Small intestine (tissue), 16 donors: ENCODE measurements at places on chromosomes 2 and 18.

- DNase-seq, result no peak
These were observed 150.6 kb upstream of the DOCK10 start for GRCh38 chr2:225192869-225193268.

GRCh38 chr2:38509314-38509946 lies 93.3 kb downstream of the HNRNPLL start:
- DNase-seq, result no peak

DNA sequence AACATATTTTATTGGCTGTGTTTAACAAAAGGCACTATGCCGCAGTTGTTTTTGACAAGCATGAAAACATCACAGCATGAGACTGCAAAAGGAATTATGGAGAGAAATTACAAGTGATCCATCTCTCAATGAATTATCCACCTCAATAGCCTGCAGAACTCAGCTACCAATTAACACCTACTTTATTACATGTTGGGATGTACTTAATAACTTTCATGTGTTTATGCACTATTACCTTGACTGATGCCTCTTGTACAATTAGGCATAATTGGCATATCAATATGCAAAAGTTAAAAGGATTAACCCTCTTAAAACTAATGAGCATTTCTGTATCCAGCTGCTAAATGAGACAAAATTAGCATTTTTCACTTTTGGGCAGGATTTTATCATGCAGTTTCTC lies 27.8 kb downstream of the ARHGAP15 start:
- DNase-seq, result no peak

GRCh38 chr18:31590570-31590969 lies 1.1 kb upstream of the TTR start:
- DNase-seq, result no peak

DNA sequence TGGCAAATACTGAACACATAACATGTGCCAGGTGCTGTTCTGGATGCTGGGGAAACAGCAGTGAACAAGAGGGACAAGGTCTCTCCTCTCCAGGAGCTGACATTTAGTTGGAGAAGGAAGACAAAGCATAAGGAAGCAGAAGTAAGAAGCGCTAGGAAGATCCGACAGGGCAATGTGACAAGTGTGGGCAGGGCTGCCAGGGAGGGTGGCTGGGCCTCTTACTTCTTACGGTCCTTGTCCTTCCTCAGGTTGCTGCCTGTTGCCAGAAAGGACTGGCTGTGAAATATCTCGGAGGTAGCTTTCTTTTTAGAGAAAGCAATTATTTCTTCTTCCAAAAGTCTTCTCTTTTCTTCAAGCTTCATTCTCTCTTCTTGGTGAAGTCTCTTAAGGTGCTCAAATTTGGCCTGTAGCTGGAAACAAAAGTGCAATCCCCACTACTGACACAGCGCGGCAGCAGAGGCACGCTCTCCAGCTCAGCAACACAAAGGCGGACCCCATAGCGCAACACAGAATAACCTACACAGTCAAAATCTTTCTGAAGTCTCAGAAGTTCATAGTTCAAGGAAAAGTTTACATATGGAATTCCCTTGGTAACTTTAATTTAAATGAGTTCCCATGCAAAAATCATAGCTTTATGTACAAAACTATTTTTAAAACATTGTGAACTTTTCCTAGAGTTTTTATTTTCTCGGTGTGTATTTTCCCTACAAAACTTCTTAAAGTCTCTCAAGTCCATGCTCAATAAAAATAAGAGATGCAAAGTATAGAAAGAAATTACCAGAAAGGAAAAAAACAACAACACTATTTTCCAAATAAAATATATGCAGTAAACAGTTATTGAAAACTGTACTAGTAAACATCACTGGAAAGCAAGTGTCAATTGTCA lies 67.7 kb downstream of the SEPTIN10 start:
- peak; percentile 81 for DNase-seq

DNA sequence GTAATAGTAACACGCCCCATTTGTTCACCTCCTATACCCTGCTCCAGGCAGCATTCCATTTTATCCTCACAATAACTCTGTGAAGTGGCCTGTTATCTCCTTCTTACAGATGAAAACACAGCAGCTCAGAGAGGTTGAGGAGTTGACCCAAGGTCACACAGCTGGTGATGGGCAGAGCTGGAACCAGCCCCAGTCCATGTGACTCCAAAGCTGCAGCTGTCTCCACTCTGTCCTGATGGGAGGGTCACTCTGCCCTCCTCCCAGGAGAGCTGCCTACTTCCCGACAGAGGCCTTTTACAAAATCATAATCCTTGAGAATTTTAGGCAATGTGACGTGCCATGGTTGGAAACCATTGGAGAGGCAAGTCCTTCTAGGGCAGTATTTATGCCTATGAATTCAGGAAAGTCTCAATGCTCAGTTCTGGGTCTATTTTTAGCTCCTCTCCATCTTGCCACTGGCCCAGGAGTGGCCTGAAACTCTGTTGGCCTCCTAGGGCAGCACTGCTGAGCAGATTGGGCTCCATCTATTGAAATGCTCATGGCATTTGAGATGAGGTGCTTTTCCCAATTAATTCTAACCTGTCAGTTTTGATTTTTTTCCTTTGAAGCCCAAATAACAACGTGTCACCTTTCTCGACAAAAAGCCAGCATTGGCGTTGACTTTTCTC lies 162.0 kb upstream of the MSH6 start:
- no peak for DNase-seq

- DNase-seq, result no peak
These were observed 36.1 kb downstream of the MRPL35 start for GRCh38 chr2:86235196-86235980.
